8988T (cell line): ENCODE measurements at places on chromosomes 4 and X.

GRCh38 chr4:6633091-6633906 lies 7.2 kb upstream of the MRFAP1 start:
- DNase-seq: no peak

- DNase-seq: no peak
Observed at GRCh38 chrX:55758033-55758432, 40.5 kb downstream of the RRAGB start.

DNA sequence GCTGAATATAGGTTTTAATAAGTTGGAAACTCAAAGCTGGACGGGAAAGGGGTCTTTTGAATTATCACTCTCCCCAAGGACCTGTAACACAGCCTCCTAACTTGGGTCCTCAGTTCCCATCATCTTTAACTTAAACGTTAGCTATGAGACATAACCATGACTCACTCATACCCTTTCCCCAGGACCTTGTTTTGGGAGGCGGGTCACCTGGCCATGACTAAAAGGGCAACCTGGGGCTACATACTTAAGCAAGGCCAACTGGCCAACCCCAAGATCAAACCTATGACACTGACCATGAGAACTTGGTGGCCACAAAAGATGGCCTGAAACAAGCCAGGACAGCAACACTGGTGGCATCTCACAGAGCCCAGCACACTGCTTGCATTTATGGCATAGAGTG lies 89.0 kb downstream of the SH3KBP1 start:
- DNase-seq: no peak

DNA sequence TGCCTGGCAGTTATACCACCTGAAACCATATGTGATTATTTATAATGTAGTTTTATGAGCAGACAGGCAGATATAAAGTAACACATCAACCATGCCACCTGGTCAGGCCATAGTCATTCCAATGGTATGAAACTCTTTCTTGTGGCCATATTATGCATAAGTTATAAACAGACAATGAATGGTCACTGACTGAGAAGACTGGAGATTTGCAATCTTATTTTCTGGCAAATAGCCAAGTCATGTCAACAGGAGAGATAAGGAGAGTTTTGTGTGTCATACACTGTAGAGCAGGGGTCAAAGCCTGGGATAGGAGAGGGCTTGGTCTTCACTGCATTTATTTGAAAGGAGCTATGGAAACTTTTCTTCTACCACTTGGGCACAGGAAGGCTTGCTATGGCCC lies 29.5 kb downstream of the SORBS2 start:
- no peak for DNase-seq

DNA sequence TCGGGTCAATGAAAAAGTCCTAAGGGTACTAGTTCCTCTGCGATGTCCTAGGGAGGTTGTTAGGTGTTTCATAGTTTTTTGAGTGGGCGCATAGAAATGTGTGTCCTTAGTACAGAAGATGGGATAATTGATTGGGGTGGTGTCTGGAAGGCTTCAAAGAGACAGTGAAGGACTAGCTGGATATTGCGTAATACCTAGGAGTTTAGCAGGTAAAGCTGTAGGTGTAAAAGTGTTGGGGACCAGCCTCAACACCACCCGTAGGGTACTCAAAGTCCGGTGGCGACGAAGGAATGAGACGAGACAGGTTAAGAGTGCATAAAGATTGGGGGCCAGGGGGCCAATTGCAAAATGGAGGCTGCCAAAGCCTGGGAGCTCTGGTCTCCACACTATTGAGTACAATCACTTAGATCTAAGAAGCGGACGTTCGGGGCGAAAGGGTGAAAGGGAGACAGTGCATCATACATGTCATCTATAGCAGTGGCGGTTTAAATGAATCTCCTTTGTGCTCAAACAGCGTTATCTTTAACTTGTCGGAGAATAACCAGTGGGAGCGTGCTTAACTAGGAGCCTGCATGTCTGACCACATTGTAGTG lies 1.0 kb downstream of the TRMT44 start:
- DNase-seq: no peak

- DNase-seq: no peak
Observed at GRCh38 chr4:158130204-158130603, 42.6 kb downstream of the GASK1B start.

DNA sequence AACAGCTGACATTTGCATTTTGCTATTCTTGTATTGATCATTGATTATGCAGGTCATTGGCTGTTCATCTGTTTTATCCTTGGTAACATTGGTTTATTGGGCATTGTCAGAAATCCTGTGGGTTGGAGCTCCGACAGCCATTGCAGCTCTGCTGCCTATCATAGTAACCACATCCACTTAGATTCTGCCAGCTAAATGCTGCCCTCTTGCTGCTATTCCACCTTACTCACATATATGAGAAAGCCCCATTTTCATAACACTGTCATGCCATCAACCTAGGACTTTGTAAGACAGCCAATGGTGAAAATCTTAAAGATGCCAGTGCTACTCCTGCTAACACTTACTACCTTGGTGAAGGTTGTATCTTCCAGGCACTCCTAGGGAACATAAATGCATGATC lies 187.3 kb upstream of the CXCL13 start:
- no peak for DNase-seq

GRCh38 chr4:163932504-163932903 lies 438.0 kb downstream of the TMA16 start:
- no peak for DNase-seq

DNA sequence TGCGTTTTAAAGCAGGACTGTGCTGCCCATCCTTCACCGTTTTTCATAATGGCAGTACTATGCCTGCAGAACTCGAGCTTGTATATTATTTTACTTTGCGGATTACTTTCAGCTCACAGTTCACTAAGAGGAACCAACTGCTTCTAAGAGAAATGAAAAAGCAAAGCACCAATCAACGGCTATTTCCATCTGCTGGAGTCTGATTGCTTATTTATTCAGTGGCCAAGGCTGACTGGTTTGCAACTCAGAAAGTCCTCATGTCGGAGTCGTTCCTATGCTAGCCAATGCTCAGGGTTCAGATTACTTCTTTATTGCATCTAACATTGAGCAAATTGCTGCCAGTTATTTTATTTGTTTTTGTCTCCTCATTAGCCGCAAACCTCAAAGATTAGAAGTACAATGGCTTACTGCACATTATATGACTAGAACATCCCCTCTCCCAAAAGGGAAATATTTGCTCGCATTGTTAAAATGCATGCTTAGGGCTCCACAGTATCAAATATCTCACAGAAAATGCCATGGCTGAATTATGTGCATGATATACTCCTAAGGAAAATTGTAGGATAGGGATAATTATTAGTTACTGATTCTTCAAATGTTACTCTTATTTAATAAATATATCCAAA lies 1628.2 kb upstream of the ADGRL3 start:
- DNase-seq: no peak

DNA sequence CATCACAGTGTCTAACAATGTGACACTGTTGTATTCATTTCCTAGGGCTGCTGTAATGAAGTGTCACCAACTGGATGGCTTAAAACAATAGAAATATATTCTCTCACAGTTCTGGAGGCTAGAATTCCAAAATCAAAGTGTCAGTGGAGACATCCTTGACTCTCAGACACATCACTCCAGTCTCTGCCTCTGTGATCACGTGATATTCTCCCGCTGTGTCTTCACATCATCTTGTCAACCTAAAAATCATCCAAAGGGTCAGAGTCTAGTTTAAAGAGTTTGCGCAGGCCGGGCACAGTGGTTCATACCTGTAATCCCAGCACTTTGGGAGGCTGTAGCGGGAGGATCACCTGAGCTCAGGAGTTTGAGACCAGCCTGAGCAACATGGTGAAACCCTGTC lies 36.6 kb upstream of the HPSE start:
- DNase-seq: no peak

- no peak for DNase-seq
Observed at GRCh38 chr4:104976262-104976661, 170.4 kb upstream of the TET2 start.

DNA sequence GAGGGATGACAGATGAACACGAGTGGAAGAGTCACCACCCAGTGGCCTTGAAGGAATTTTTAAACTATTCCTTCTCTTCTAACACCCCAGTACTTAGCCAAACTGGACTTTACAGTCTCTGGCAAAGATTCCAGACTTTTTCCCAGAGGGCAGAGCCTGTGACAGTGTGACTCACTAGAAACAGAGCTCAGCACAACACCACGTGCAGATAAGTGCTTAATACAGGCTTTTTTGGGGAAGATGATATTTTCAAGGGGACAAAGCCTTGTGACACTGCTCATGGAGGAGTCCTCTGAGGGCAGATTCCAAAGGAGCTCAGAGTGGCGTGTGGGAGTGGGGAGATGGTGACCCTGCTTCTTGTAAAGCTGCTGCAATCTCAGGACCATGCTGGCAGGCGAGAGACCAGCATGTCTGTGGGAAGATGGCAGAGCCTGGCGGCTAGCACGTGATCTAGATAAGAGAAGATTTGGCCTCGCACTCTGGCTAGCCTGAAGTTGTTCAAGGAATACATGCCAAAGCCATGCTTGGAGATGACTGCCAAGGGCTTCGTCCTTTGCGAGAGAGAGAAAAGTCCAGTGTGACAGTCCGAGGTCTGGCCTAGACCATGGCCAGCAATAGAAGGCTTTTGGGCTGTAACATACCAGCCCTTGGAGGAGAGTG lies 2.4 kb downstream of the RAB33A start:
- DNase-seq: no peak

- no peak for DNase-seq
Observed at GRCh38 chr4:184544788-184545409, 70.5 kb upstream of the IRF2 start.

DNA sequence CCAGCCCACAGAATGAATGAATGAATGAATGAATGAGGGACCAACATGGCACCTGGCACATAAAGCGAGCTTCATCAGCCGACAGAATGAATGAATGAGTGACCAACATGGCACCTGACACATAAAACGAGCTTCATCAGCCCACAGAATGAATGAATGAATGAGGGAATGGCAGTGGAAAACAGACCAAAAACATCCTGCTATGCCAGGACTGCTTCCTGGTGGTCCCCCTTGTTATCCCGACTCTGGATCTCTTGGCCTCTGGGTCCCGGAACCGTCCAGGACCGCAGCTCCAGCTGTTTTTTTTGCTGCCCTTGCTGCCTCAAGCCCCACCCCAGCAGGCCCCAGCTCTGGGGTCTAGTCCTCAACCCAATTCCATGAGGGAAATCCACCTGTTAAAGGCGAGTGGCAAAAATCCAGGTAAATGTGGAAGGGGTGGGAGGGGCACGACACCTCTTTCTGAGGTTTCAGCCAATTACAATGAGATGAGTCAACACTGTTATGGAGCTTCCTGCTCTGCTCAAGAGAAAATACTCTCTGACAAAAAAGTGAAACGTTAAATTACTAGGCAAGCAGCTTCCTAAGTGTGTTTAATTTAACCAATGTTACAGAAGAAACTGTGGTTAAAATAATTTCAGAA lies 72.0 kb upstream of the MTNR1A start:
- no peak for DNase-seq

DNA sequence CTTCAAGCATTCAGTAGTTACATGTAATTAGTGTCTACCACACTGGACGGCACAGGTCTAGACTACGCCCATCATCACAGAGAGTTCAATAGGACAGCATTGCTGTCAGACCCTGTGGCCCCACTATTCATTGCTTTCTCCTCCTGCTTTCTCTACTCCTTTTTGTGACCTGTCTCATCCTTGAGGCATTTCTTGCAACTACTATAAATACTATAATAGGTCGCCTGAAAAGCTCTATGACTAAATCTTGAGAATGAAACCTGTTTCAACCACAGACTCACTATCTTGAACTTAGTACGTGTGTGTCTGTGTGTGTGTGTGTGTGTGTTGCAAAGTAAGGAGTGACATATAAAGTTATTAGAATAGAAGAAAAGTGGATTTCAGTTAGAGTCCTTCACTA lies 252.9 kb upstream of the KLF3 start:
- no peak for DNase-seq

DNA sequence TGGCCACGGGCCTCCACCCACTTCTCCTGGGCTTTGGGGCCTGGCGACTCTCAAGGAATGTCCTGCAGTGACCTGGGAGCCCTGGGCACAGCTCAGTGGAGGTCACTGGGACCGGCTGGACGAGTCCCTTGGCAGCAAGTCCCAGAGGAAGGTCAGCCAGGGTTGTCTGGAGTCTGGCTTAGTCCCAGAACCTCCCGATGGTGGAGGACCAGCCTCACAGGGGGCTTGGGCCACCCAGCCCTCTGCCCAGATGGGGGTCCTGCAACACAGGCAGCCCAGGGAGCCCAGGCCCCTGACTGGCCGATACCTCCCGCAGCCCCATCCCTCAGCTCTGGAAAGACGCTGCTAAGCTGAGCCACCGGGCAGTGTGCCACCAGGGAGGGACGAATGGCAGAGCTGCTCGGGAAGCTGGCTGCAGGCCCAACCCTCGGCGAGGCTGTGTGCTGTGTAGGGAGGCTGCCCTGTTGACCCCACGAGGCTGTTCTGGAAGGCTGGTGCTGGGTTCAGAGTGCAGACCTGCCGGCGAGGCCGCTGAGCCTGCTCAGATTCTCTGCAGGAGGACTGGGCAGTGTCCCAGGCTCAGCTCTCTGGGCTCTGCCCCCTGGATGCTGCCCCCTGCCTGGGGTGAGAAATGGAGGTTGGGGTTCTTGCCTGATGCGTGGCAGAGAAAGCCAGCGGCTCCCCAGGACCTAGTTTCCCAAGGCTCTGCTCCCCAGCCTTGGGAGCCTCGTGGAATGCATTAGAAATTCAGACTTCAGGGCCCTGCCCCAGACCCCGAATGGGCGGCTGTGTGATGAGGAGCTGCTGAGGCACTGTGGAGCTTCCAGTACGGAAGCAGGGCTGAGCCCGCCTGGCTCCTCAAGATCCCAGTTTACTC lies 61.7 kb downstream of the ADRA2C start:
- DNase-seq: no peak
